ENCODE measurements at places on chromosomes 13 and 19. TPM values are rescaled to one million over a fixed set of nuclear protein-coding genes. Genes with fewer than 3 reads are reported as not detected.

Gene KDELR1
- total RNA-seq = 72.2 TPM

Gene DCT
- total RNA-seq = not detected

Gene CTXN1
- 1.9 TPM for total RNA-seq

DNA sequence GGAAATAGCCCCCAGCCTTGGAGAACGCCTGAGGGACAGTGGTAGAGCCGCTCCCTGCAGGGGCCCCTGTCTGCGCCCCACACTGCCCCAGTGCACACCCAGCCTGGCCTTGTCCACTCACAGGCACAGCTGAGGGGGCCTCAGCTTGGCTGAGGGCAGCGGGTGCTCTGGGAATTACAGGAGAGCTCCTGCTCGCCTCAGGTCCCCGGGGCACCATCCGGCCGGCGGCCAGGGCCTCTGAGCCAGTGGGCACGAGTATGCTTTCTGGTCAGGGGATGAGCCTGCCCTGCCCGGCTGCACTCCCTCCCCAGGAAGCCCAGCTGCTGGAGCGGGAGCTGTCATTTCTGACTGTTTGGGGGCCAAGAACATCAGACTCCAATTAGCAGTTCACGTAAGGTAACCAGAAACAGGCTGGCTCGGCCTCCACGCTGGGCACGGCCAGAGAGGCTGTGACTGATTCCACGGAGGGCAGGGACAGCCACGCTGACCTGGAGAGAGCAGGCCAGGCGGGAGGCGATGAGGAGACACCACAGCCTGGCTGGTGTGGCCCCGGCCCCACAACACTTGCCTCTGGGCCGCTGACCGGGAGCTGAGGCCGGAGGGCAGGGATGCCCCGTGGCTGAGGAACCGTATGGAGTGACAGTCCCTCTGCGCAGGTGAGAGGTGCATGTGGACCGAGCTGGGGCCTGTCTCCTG lies 15.4 kb downstream of the CEBPG start:
- no peak for DNase-seq

Gene TNNI3
- not detected for total RNA-seq

Gene UNC13A
- total RNA-seq = 0.64 TPM

Gene ZNF415
- 2.6 TPM for total RNA-seq

- DNase-seq = peak; percentile 86
Measured at GRCh38 chr13:29925457-29926097, 75.2 kb upstream of the UBL3 start.

- no peak for DNase-seq
Measured at GRCh38 chr19:38695317-38695683, 47.9 kb downstream of the ACTN4 start.

Gene UBXN6
- 117 TPM for total RNA-seq

Gene TLE2
- 0.32 TPM for total RNA-seq

DNA sequence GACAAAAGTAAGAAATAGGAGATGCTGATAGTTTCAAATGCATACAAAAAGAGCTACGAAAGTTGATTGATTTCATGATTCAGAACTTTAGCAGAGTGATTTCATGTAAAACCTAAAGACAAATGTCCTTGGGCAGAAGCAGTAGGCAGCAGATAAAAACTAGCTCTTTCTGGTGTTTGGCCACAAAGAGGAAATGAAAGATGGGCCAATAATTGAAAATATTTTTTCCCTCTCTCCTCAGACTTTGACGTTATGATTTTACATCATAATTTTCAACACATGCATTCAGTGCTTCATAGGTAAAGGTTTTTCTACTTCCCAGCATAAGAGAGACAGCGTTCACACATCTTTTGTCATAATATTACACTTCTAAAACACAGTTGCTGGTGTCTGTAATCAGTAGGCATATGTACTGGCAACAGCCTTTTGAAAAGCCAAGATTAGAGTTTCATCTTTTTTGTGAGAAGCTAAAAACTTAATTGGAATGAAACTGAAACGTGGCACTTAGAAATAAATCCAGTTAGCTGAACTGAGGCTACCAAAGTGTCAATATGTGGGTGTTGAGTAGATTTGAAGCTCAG lies 9.3 kb downstream of the SCEL start:
- no peak for DNase-seq

DNA sequence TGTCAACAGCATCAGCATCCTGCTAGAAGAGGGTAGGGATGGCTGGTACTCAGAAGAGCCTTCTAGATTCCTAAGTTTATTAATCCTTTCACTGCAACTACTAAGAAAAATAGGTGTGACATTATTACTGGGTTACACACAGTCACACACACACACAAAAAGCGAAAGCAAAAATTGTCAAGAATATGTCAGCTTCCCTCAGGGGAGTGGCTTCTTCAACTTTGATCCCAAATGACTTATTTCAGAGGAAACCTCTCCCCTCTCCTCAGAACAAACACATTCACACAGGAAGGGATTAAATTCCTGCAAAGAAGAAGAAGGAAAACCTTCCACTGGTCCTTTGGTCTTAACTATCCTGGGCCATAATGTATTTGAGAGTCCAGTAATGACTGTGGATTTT lies 20.1 kb upstream of the IGFL1 start:
- DNase-seq = no peak

- no peak for DNase-seq
Measured at GRCh38 chr19:43318203-43318602, 35.3 kb upstream of the CD177 start.

DNA sequence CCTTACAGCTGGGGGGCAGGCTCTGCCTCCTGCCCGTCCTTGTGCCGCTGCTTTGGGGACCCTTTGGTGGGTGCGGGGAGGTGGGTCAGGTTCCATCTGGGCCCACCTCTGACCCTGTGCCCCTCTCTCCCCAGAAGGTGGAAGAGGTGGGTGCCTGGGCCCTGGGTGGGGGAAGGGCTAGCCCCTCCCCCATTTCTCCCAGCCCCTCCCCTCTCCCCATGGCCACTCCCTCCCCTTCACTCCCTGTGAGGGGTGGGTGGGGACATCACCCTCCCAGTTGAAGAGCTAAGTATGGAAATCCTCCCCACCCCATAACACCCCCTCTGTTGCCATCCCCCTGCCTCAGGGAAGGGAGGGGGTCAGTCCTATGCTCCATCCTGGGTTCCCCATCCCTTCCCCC lies 14.2 kb downstream of the ARHGEF1 start:
- DNase-seq = no peak

DNA sequence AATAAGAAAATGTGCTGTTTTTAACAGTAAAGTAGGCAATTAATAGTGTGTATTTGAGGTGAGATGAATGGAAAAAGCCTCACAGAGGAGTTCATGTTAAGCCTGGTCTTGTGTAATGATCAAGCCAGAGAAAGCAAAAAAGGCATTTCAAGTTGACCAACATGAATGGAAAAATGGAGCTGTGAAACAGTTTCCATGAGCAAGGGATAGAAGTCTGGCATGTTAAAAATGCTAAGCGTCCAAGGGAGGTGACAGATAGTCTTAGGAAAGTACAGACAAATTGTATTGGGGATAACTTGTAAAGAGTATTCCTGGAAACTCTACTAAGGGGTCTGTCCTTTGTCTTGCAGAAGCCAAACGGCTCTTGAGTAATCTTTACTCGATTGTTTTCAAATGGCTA lies 506.8 kb upstream of the ATXN8OS start:
- DNase-seq = no peak

Gene DHDH
- not detected for total RNA-seq

Gene RFPL4A
- total RNA-seq = not detected

- peak; percentile 75 for DNase-seq
Measured at GRCh38 chr19:48630296-48631063, 6.7 kb downstream of the DBP start.

DNA sequence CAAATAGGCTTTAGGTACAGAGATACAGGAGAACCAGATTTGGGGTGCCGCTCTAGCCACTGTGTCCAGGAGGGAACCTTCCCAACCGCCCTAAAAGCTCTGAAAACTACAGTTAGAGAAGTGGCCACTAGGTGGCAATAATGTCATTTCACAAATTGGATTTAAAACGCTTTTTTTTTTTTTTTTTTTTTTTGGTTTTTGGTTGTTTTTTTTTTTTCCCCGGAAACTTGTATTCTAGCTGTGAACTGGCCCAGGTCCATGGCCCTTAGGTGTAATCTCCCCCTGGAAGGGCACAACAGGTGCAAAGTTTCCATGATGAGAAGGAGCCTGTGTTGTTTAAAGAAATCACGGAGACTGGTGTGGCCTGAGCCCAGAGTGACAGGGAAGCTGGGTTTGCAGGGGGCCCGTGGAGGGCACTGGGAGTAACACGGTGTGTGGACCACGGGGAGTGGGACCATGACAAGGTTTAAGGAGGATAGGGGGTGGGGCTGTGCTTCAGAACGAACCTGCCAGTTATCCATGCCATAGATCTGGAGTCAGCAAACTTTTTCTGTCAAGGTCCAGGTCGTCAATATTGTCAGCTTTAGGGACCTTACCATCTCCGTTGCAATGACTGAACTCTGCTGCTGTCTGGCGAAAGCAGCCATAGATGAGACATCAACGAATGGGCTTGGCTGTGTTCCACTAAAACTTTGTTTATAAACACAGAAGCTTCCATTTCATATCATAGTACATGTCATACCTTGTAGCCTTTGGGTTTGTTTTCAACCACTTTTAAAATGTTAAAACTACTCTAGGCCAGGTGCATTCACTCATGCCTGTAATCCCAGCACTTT lies 10.1 kb downstream of the OR1I1 start:
- peak; percentile 77 for DNase-seq

Gene ABCA7
- 11.2 TPM for total RNA-seq

Gene PRRG2
- total RNA-seq = 0.43 TPM

Gene OVOL3
- total RNA-seq = not detected

Gene TJP3
- not detected for total RNA-seq

- peak; percentile 83 for DNase-seq
Measured at GRCh38 chr19:54168174-54168917, 4.6 kb downstream of the TMC4 start.

- DNase-seq = peak; percentile 35
Measured at GRCh38 chr13:110965038-110965754, 50.3 kb upstream of the ANKRD10 start.

Gene SOX1
- total RNA-seq = not detected

Gene TEX29
- not detected for total RNA-seq

Data from fibroblast of villous mesenchyme (primary cell).